ENCODE measurements at places on chromosomes 3 and 15.
A peak's percentile ranks its signal among the peaks of the same experiment; 100 is the strongest.

DNA sequence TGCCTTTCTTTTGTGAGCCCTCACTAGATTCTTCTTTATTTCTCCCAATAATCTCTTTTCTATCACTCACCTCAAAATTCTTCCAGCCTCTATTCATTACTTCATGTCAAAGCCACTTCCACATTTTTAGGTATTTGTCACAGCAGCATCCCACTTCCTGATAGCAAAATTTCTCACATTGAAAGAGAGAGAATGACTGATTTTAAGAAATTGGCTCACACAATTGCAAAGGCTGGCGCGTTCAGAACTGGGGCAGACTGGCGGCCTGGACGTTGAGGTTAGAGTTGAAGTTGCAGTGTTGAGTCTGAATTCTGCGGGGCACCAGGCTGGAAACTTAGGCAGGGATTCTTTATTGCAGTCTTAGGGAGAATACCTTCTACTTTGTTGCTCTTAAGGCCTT lies 117.9 kb downstream of the LRRC28 start:
- DNase-seq = no peak

DNA sequence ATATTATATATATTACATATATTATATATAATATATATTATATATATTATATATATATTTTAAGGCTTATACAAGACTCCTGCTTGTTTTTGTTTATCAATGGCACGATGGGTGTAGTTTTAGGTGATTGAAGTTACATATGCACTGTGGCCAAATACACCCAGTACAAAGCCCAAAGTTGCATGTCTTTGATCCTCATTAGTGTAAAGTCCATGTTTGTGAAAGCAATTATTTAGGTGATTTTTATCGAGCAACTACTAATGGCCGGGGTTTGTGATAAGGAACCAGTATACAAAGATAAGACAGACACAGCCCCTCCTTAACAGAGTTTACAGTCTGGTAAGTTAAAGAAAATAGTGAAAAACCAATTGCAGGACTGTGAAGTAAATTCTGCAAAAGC lies 154.3 kb downstream of the CHDH start:
- DNase-seq = no peak

- DNase-seq = peak; percentile 61
These were observed 45.0 kb downstream of the TNK2 start for GRCh38 chr3:195863121-195864061.

DNA sequence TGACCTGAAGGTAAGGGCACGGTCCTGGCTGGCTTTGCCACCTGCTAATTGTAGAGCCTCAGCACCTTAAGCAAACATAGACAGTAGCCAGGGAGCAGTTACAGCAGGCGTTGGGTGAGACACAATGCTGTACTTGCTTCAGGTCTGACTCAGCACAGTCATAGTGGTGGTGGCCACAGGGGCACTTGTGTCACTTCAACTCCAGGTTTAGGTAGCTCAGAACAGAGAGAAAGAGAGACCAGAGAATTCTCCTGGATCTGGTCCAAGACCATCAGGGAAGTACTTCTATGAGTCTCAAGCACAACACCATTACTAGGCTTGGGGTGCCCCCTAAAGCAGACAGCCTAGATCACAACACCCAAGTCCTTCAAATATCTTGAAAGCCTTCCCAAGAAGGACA lies 204.4 kb downstream of the OTOL1 start:
- no peak for DNase-seq

DNA sequence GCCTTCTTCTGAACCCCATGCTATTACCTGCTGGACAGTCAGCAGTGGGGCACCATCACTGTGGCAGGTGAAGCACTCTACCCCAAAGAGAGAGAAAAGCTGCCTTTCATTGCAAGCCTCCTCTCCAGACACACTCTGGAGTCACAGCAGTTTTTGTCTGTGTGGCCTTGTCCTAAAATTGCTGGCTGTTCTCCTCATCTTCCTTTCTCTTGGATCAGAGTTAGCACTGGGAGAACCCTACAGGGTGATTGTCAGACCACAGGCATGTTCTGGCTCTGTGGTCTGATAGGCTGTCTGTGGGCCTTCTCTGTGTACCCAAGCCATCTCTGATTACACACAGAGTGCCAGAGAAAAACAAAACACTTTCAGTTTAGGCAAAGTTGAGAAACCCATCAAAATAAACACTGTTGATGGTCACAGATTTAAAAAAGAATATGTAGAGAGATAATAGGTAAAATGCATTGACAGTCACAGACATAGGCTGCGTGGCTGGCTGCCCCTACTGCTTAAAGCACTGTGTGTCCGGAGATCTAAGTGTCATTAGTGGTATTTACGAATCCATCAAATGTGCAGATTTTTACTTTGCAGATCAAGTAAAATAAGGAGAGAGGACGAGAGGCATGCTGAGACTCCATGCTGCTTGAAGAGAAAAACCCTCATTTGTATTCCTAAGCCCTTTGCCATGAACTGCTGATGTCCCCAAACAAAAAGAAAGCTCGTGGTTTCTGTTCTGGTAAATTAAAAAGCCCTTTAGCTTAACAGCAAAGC lies 689.9 kb downstream of the TUSC7 start:
- DNase-seq = no peak

DNA sequence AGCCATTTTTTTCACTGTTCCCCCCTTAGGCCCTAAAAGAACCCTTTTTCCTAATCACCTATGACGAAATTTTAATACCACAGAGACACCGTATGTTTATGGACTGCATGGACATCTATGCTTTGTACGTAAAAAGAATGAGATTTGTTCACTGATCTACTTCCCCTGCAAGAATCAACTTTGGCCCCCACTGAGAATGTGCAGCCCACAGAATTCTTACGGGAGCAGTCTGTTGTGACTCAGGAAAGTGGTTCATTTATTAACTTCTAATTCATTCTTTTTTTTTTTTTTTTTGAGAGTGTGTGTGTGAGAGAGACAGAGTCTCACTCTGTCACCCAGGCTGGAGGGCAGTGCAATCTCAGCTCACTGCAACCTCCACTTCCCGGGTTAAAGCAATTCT lies 17.6 kb downstream of the EIF4E3 start:
- DNase-seq = no peak

DNA sequence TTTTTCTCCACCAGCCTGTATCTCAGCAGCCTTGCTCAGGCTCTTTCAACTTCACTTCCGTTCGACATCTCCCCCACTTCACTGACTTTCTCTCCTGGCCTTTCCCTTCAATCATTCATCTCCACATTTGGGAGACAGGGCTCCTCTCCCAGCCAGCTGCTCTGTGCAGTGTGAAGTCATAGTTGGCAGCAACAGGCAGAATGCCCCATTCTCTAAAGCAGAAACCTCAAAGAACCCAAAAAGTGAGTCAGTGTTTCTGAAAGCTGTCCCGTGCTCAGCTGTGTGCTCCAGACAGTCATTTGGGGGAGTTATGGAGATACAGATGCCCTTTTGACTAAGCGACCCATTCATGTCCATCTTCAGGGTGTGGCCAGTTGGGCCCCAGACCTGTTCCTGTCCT lies 54.3 kb downstream of the NTRK3 start:
- no peak for DNase-seq

- DNase-seq = no peak
These were observed 16.5 kb upstream of the SIAH2 start for GRCh38 chr3:150779402-150779858.

DNA sequence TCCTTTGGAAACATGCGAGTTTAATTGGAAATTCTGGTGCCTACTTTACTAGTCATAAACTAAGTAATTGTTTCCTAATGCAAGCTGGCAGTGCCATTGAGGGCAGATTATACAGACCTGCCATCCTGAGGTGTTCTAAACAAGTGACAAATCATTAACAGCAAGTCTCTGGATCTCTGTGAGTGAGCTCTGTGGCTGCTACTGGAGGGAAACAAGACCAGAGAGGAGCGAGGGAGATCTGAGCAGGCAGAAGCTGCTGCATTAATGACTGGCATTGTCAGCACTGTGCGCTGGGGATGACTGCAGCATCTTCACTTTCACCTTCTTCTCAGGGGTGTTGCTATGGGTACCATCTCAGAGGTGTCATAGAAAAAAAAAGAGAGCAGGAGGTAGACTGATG lies 308.4 kb upstream of the DPH6 start:
- DNase-seq = no peak

DNA sequence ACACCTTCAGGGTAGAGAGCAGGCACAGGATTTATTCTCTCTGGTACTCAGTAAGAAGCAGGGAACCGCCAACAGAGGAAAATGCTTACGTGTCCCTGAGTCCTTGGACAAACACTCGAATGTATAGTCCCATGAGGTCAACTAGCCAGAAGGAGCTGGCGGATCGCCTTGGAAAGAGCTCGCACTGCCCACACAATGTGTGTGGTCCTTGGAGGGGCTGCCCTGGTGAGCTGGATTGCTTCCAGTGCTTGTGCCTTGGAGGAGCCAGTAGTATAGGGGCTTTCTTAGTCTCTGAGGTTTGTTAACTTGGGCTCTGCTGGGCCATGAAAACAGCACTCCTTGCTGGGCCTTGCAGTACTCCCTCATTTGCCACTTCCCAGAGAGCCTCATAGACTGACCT lies 40.7 kb upstream of the VILL start:
- DNase-seq = no peak

DNA sequence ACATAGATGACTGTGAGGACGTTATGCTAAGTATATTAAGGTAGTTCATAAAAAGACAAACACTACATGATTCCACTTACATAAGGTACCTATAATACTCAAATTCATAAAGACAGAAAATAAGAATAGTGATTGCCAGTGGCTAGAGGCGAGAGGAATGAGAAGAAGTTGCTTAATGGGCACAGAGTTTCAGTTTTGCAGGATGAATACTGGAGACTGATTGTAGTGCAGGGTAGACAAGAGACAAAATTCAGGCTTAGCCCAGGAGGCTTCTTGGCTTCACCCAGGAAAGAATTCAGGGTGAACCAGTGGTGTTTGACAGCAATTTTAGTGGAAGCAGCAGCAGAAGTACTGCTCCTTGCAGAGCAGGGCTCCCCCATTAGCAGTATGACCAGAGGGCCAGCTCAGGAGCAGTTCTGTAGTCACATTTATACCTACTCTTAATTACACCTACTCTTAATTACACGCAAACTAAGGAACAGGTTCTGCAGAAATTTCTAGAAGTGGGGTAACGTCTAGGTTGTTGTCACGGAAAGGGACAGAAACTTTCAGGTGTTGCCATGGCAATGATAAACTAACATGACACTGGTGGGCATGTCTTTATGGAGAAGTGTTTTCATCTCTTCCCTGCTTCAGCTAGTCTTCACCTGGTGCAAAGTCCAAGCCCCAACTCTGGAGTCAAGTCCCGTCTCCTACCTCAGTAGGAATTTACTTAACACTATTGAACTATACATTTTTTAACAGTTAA lies 55.2 kb downstream of the TBL1XR1 start:
- no peak for DNase-seq

DNA sequence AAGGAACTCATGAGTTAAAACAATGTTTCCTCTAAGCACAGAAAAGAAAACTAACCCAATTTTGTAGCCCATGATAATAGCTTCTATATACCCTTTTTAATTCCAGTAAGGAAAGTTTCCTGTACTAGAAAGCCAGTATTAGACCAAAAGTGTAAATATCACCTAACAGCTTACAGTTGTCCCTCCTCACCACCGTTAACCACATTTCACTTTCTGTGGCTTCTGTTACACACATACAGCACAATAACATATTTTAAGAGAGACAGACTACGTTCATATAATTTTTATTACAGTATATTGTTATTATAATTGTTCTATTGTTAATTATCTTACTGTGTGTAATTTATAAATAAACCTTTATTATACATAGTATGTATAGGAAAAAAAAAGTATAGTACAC lies 74.1 kb downstream of the ZNF280D start:
- DNase-seq = no peak

DNA sequence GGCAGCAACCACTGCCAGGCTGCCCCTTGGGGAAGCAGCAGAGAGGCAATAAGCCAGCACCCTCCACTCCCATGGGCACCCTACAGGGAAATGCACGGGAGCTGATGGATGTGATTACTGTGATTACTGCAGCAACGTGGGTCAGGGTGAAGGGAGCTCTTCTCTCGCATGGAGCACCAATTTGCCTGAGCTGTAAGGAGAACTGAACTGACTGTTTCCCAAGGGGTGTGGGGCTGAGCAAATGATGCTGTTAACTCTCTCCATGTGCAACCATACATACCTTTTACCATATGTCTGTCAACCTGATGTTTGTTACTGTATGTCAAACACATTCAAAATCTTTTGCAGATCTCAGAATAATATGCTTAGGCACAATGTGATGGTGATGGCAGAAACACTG lies 680.6 kb downstream of the SQOR start:
- no peak for DNase-seq

DNA sequence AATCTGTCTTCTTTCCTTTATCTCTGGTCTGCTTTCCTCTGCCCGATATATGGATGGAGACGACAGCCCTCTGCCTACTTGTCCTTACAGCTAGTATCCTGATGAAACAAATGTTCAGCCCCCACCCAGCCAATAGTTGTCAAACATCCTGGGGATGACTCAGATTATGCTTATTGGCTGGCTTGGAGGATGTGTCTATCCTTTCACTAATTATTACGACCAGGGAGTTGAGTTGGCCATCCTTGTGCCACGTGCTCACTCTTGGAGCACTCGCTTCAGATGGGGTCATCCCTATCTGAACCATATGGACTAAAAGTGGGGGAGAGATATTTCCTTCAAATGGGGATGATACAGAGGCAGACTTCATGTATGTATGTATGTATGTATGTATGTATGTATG lies 6.4 kb upstream of the MAP3K13 start:
- DNase-seq = no peak

DNA sequence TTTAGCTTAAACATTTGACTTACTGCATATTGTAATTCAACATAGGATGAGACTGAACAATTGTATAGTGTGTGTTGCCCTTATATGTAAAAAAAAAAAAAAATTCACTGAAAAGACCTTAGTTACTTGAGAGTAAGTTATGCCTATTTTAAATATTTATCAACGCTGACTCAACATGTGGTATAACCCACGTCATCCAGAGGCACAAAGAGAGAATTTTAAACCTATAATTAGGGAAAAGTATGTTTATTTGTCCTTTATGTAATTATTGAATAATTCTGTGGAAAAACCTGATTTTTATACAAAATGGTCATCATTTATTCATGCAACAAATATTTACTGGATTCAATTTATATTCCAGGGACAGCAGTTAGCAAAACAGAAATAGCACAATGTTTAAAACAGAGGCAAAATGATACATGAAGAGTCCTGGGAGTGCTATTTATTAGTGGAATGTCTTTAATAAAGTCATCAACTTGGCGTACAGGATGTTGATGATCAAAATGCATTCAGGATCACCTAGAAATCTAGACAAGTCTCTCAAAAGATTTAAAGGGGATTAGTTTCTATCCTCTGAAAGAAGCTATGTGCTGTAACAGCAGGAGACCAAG lies 223.7 kb downstream of the PCCB start:
- DNase-seq = no peak

DNA sequence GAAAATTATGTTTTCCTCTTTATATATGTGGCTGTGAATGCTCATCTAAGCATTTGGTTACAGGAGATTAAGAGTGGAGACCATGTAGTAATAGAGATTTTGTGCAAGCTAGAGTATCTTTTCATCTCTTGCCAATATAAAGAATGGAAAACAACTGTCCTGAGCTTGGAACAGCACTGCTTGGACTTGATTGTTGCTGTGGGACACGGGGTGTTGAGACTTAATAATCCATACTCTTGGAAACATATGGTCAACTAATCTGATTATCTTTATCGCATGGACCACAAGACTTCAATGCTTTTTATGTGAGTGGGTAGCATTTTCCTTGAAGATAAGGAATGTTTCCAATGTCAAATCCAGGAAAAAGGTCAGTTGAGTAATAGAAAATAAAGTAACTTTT lies 806.3 kb downstream of the DIPK2A start:
- no peak for DNase-seq

All from GM19239 (cell line).